ENCODE measurements at places on chromosomes 13 and 19.

- no peak for DNase-seq
These were observed 68.0 kb upstream of the GPR183 start for GRCh38 chr13:99374994-99375737.

- DNase-seq: no peak
These were observed 102.9 kb downstream of the FOXO1 start for GRCh38 chr13:40563350-40564125.

- no peak for DNase-seq
These were observed 821 bp downstream of the TDRD3 start for GRCh38 chr13:60397704-60398378.

DNA sequence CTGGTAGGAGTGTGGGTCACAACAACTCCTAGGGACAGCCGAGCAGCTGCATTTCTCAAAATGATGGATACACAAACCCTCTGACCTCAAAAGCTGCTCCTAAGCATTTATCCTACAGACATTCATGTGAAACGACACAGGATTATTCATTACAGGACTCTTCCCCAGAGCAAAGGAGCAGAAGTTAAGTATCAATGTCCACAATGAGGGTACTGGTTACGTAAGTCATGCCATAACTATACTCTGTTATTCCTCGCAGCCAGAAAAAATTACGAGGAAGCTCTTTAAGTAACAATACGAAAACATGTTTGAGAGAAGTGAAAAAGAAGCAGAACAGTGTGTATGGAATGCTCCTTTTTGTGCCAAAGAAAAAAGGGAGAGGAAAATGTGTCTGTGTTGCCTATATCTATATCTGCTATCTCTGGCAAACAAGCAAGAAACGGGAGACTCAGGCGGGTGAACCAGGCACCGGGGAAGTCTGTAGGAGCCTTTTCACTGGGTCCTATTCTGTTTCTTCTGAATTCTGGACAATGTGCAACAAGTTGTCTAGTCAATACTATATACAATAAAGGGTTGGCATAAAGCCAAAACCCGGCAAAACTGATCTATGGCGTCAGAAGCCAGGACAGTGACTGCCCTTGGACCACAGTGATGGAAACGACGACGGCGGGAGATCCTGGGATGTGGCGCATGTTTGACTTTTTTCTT lies 1.3 kb downstream of the ISOC2 start:
- DNase-seq: no peak

DNA sequence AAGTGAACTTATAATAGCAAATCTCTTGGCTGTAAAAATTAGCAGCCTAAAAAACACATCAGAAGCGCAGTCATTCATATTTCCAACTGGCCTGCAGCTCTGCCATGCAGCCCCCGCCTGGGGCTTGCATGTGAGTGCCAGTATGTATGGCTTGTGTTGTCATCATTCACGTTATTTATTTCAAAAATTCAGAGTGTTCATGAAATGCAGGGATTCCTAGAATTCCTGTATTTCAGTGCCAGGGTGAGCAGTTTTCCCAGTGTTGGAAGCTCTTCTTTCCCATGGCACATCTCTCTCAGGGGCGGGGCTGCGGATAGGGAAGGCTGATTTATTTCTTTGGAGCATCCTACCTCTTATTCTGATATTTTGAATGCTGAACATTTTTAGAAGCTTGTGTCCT lies 234.6 kb downstream of the FGF9 start:
- DNase-seq: no peak

GRCh38 chr13:67726979-67727378 lies 496.8 kb upstream of the PCDH9 start:
- DNase-seq: no peak

Data from SK-N-MC (cell line).